ENCODE measurements at places on chromosomes 1 and 21.

DNA sequence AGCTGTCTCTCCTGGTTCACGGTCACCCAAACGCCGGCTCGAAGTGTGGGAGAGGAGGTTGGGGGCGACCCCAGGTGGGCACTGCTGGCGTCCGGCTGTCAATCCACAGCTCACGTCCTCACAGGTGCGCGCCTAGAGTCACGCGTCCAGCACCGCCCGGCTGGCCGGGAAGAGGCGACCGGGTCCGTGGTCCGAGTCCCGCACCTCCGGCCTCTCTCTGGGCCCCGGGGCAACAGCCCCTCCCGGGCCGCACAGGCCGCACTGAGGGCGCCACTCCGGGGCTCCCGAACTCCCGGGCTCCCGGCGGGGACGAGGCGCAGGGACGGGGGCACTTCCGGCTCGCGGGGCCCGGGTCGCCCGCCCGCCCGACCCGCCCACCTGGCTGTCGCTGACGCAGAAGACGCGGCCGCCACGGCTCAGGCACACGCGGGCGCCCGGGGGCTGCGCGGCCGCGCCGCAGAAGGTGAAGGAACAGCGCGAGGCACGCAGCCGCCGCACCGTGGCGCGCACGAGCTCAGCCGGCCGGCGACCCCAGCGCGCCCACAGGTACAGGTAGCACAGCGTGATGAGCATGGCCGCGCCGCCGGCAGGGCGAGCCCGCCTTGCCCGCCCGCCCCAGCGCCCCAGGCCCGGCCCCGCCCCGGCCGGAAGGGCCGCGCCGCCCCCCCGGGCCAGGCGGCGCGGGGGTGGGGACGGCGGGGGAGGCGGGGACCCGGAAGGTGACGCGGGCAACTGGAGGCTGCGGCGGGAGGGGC is at the start of gene HLCS:
HLCS (minus strand) TSS at position 604 of the 755 bp plus-strand sequence; CDS start at position 573, 31 bp downstream.
- H3K4me1 ChIP-seq = peaks cover 17% of the 10 kb centered on the region
- H3K27ac ChIP-seq = peak within 1 kb of the TSS; percentile 78
- H3K36me3 ChIP-seq = no peaks in the 10 kb centered on the region
- no peaks in the 10 kb centered on the region for H3K27me3 ChIP-seq
- peak; percentile 83 for DNase-seq

GRCh38 chr1:95512925-95513324 is 278.9 kb downstream of the RWDD3 start:
- H3K27me3 ChIP-seq = no peaks in the 10 kb centered on the region
- peaks cover 5% of the 10 kb centered on the region for H3K36me3 ChIP-seq
- H3K4me1 ChIP-seq = no peaks in the 10 kb centered on the region
- no peak for DNase-seq

- H3K27me3 ChIP-seq = no peaks in the 10 kb centered on the region
- no peaks in the 10 kb centered on the region for H3K36me3 ChIP-seq
- DNase-seq = no peak
- H3K4me3 ChIP-seq = no peak overlapping the region
- H3K27ac ChIP-seq = no peak overlapping the region
- H3K4me1 ChIP-seq = no peaks in the 10 kb centered on the region
Observed at GRCh38 chr1:175935566-175936115, 192.2 kb upstream of the TNR start.

- H3K27ac ChIP-seq = no peak overlapping the region
- H3K36me3 ChIP-seq = no peaks in the 10 kb centered on the region
- H3K27me3 ChIP-seq = peaks cover 23% of the 10 kb centered on the region
- DNase-seq = no peak
Observed at GRCh38 chr1:94382201-94382600, 36.0 kb upstream of the ABCD3 start.

GRCh38 chr1:248804771-248805681 is 20.7 kb downstream of the SH3BP5L start:
- DNase-seq = no peak
- H3K27me3 ChIP-seq = peaks cover 14% of the 10 kb centered on the region
- peak overlapping the region; percentile 40 for H3K27ac ChIP-seq
- no peak overlapping the region for H3K4me3 ChIP-seq
- H3K4me1 ChIP-seq = peaks cover 17% of the 10 kb centered on the region
- no peaks in the 10 kb centered on the region for H3K36me3 ChIP-seq

DNA sequence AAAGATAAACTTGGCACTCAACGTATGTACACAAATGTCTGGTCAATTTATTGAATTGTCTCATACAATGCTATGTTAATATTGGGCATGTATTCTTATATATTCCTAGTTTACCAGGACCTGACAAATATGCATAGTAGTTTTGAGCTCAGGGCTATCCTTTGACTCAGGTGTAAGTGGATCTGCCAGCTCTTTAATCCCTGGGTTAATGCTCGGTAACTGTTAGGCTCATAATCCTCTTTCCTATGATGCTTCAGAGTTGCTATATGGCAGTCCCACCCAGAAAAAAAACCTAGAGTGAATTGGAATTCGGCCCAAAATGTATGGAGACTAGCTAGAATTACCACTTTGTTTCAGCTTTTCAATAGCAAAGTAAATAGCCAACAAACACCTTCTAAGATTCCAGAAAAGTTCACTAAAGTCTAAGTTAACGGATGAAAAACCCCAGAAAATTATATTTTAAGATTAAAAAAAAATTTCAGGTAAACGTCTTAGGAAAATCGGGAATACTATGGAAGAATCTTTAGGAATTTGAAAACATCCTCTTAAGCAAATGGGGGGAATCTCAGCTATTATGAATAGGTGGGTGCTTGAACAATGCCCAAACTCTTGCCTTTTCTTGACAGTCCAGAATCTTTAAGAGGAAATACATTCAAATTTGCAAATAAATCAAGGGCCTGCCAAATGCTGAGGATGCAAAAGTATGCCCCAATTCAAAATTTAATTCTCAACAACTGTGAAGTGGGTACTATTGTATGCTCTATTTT is 10.9 kb downstream of the H3-3A start:
- H3K4me1 ChIP-seq = peaks cover 18% of the 10 kb centered on the region
- no peak overlapping the region for H3K4me3 ChIP-seq
- DNase-seq = no peak
- peak overlapping the region; percentile 62 for H3K27ac ChIP-seq
- peaks cover 25% of the 10 kb centered on the region for H3K36me3 ChIP-seq

- DNase-seq = no peak
- peak overlapping the region; percentile 77 for H3K4me3 ChIP-seq
- no peaks in the 10 kb centered on the region for H3K36me3 ChIP-seq
- H3K27ac ChIP-seq = no peak overlapping the region
- H3K27me3 ChIP-seq = peaks cover 71% of the 10 kb centered on the region
- peaks cover 6% of the 10 kb centered on the region for H3K4me1 ChIP-seq
Observed at GRCh38 chr1:47996406-47997226, 569 bp downstream of the TRABD2B start.

DNA sequence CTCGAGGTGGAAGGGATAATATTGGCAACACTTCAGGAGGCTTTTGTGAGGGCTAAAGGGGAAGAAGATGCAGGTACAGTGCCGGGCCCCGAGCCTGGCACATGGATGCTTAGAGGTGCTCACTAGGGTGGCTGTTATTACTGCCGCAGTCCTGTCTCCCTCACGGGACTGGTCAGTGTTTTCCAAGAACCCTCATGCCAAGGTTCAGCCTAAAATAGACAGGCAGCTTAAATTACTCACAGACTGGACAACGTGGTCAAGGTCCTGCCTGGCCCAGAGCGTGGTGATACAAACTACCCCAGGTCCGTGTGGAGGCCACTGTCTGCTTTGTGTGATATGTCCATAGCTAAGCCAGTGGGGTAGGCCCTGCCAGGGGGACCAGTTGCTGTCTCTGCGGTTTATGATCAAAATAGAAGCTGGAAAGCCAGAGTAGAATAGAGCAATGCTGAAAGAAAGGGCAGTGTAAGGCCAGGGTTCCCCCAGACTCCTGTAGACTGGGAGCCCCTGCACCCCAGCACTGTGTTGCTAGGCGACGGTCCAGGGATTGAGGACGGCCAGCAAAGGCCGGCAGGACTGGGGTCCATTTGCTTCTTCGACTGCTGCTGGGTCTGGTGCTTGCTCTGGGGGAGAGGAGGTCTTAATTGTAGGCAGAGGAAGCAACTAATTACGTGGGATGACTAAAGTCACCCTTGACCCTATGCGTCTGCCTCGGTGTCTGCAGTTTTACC is 36.1 kb downstream of the ELAPOR1 start:
- H3K4me1 ChIP-seq = no peaks in the 10 kb centered on the region
- no peak overlapping the region for H3K4me3 ChIP-seq
- H3K27me3 ChIP-seq = peaks cover 2% of the 10 kb centered on the region
- DNase-seq = no peak

DNA sequence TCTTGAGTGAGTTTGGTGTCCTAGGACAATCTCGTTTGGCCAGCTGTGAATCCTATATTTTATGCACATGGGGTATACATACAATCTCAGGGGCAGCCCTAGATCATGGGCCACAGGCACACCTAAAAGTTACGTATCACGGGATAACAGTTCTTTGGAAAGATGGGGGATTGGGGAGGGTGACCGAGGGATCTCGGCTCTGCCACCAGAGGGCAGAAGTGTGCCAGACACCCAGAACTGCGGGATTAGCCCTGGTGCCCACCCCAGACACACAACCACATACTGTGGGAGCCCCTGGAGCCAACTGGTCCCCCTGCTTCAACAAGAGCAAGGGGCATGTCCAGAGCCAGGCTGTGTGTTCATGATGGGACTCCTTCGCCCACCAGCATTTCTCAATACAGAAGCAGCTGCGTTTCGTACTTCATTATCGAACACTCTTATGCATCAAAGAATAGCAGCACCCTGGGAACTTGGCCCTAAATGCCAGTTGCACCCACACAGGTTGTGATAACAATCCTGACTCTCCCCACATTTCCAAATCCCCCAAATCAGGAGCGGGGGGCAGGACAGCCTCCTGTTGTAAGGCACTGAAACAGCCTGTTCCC is 37.4 kb downstream of the TMCO4 start:
- H3K27ac ChIP-seq = no peak overlapping the region
- no peaks in the 10 kb centered on the region for H3K27me3 ChIP-seq
- H3K4me1 ChIP-seq = peaks cover 9% of the 10 kb centered on the region
- H3K4me3 ChIP-seq = no peak overlapping the region
- no peaks in the 10 kb centered on the region for H3K36me3 ChIP-seq

- H3K4me1 ChIP-seq = peaks cover 18% of the 10 kb centered on the region
- H3K36me3 ChIP-seq = peaks cover 14% of the 10 kb centered on the region
- no peak for DNase-seq
- H3K4me3 ChIP-seq = no peak overlapping the region
- no peak overlapping the region for H3K27ac ChIP-seq
Observed at GRCh38 chr1:246335151-246335550, 171.9 kb downstream of the SMYD3 start.

GRCh38 chr21:45030682-45031570 is 43.5 kb upstream of the ADARB1 start:
- H3K27ac ChIP-seq = no peak overlapping the region
- DNase-seq = peak; percentile 57
- H3K4me1 ChIP-seq = peaks cover 3% of the 10 kb centered on the region
- peaks cover 17% of the 10 kb centered on the region for H3K27me3 ChIP-seq
- H3K4me3 ChIP-seq = no peak overlapping the region
- H3K36me3 ChIP-seq = peaks cover 4% of the 10 kb centered on the region

DNA sequence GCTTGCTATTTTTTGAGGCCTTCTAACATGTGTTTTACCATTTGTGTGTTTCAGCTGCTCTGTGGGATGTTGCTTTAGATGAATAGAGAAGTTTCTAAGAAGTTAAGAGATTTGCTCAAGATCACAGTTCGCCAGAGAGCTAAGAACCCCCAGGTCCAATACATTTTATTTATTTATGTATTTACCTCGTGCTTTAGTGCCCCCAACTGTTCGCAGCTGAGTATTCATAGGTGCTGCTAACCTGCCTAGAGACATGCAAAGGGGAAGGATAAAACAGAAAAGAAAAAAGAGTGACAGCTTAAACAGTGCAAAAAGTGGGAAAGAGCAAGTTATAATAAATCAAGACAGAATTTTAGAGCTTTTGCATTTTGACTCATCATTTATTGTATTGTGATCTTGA is 31.1 kb downstream of the NFYC start:
- H3K27me3 ChIP-seq = no peaks in the 10 kb centered on the region
- H3K36me3 ChIP-seq = no peaks in the 10 kb centered on the region
- no peak overlapping the region for H3K27ac ChIP-seq
- DNase-seq = no peak
- peaks cover 10% of the 10 kb centered on the region for H3K4me1 ChIP-seq

DNA sequence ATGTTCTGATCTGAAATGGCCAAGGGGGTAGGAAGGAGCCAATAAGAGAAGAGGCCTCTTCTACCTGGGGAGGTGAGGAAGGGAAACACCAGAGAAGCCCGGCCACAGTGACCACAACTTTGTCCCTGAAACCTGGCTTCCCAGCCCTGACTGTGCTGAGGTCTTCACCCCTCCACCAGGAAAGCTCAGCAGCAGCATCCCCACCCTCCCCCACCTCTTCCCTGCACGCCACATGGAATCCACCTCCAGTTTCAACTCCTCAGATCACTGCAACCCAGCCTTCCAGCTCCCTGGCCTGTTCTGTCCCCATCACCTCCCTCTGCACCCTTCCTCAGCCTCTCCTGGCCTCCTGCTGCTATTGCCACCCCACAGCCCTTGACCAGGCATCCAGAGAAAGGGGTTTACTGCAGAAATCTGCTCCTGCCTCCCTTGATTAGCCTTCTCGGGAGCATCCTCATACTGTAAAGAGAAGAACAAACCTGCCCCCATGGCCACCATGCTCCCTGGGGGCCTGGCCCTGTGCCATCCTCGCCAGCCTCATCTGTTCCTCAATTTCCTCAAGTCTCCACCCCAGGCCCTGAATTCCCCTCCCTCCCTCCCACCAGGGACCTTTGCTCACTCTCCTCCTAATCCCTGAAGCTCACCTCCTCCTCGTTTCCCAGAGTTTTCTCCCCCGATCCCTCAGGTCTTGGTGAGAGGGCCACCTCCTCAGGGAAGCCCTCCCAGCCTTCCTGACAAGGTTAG is 450.9 kb downstream of the MATN1 start:
- H3K4me3 ChIP-seq = no peak overlapping the region
- peaks cover 2% of the 10 kb centered on the region for H3K4me1 ChIP-seq
- no peak overlapping the region for H3K27ac ChIP-seq
- DNase-seq = no peak
- H3K36me3 ChIP-seq = no peaks in the 10 kb centered on the region

- H3K4me3 ChIP-seq = no peak overlapping the region
- no peak for DNase-seq
- no peaks in the 10 kb centered on the region for H3K27me3 ChIP-seq
Observed at GRCh38 chr21:26753822-26754221, 91.4 kb downstream of the ADAMTS1 start.

DNA sequence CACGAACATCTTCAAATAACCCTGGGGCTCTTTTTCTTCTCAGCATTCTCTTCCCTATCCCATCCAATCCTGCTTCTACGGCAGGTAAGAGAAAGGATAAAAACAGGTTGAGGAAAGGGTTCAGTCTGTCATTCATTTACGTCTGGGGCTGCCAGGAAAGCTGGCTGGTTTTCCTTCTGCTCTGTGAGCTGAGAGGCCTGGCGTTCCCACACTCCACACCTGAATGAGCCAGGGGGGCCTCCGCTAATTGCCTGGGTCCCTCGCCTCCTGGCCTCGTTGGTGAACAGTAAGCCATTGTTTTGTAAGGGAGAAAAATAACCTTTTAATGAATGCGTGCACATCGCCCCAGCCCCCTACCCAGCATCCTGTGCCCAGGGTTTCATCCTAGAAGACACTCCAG is 70.8 kb upstream of the SIM2 start:
- no peak overlapping the region for H3K27ac ChIP-seq
- H3K36me3 ChIP-seq = no peaks in the 10 kb centered on the region
- DNase-seq = no peak
- no peaks in the 10 kb centered on the region for H3K4me1 ChIP-seq
- peaks cover 18% of the 10 kb centered on the region for H3K27me3 ChIP-seq
- H3K4me3 ChIP-seq = no peak overlapping the region

GRCh38 chr1:48002142-48002541 is 5.0 kb upstream of the TRABD2B start:
- no peak overlapping the region for H3K4me3 ChIP-seq
- peaks cover 43% of the 10 kb centered on the region for H3K27me3 ChIP-seq
- H3K27ac ChIP-seq = no peak overlapping the region
- H3K4me1 ChIP-seq = no peaks in the 10 kb centered on the region
- no peaks in the 10 kb centered on the region for H3K36me3 ChIP-seq
- DNase-seq = no peak
